ENCODE measurements at places on chromosomes 1 and 21.
A peak's percentile ranks its signal among the peaks of the same experiment; 100 is the strongest.

GRCh38 chr21:44379991-44380865 lies 26.8 kb downstream of the TRPM2 start:
- no peak for DNase-seq

- DNase-seq: no peak
These were observed 3.1 kb upstream of the LMOD1 start for GRCh38 chr1:201949491-201949890.

DNA sequence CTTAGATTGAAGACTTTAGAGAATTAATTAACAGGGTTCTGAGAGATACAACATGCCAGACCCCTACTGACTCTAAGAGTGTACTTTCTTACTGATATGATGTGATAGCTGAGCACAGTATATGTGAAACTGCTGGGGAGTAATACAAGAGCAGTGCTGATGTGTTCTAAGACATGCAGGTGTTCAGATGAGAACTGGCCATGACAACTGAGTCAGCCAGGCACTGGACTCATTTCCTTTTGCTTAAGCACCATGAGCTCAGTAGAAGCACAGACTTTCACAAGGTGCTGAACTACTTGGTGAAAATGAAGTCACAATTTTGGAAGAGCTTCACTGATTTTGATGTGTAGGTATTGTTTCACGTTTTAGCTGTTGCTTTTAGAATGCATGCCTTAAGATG lies 15.9 kb upstream of the POGZ start:
- no peak for DNase-seq

DNA sequence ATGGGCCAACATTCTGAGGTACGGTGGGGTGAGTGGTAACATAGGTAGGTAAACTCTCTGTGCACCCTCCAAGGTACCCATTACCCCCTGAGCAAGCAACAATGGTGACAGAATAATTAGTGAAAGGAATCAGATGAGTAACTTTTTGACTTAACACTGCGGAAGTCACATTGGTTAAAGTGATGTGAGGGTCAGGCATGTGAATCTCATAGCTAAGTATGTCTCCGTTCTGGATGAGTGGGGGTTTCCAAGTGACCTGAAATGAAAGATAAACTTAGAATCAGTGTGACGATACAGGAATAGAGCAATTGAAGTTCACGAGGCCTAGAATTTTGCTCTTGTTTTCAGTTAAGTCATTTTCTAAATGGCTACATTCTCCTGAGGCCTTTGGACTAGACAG lies 311.7 kb downstream of the KCTD3 start:
- DNase-seq: no peak

DNA sequence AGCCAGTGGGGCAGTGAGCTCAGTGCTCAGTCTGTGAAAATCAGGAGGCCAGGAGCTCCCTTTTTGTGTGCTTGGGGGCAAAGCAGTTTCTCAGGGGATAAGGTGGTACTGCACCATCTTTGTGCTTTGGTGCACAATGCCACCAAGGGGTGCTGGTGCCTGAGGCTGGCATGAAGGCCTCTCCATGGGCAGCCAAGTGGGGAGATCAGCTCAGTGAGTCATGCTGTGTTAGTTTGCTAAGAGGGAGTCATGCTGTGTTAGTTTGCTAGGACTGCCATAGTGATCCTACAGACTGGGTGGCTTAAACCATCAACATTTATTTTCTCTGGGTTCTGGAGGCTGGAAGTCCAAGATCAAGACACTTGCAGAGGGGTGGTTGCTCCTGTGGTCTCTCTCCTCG lies 428.1 kb downstream of the PRDM2 start:
- DNase-seq: no peak

DNA sequence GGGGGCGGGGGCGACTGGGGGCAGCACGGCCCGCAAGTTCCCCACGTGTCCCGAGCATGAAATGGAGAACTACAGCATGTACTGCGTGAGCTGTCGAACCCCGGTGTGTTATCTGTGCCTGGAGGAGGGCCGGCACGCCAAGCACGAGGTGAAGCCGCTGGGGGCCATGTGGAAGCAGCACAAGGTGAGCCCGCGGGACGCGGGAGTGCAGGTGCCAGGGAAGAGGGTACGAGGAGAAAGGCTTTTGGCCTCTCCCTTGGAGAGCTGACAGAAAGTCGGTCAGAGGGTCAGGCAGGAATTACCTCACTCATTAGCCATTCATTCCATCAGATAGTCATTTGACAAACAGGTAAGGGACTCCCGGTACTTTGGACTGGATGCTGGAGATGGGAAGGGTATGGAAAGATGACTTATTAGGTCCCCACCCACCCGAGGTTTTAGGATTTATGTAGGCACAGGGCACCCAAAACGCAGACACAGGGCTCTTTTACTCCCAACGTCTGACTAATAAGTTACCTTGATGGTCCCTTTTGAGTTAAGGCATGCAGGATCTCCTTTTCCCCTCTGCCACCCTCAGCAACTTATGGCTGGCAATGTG lies 2.1 kb downstream of the TRIM67 start:
- DNase-seq: no peak

DNA sequence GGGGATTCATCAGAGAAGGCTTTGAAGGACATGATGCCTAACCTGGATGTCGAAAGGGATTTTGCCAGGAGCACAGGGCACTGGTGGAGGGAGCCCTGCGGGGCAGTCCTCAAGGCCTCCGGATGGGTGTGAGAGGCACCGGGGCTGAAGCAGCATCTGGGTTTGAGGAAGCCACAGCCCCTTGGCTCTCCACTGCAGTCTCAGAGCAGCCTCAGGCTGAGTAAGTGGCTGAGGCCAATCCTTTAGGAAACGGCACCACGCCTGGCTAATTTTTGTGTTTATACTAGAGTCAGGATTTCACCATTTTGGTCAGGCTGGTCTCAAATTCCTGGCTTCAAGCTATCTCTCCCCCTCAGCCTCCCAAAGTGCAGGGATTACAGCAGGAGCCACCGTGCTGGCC lies 12.0 kb downstream of the ERVH48-1 start:
- no peak for DNase-seq

DNA sequence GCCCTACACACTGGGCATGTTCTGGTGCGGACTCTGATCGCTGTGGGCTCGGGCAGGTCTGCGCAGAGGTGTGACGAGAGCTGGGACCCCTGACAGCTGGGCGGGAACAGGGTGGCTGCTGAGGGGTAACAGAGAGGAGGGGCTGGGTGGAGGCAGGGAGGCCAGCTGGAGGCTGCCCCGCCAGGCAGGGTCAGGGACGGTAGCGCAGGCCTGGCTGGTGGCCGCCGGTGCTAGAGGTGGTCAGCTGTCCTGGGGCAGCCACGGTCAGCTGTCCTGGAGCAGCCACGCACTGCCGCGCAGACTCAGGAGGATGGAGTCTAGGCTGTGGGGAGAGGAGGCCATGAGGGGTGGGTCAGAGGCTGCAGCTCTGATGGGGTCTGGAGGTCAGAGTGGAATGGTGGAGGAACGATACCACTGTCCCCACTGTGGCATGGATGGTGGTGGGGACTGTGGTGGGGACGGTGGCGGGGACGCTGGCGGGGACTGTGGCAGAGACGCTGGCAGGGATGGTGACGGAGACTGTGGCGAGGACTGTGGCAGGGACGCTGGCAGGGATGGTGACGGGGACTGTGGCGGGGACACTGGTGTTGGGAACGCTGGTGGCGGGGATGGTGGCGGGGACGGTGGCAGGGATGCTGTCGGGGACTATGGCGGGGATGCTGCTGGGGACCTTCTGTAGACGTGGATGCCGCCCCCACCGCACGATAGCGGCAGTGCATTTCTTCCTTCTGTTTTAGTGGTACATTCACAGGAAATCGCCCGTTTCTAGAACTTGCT lies 21.3 kb upstream of the LRRC3 start:
- DNase-seq: no peak

GRCh38 chr1:228463559-228464455 lies 23.4 kb upstream of the RNF187 start:
- peak; percentile 25 for DNase-seq

DNA sequence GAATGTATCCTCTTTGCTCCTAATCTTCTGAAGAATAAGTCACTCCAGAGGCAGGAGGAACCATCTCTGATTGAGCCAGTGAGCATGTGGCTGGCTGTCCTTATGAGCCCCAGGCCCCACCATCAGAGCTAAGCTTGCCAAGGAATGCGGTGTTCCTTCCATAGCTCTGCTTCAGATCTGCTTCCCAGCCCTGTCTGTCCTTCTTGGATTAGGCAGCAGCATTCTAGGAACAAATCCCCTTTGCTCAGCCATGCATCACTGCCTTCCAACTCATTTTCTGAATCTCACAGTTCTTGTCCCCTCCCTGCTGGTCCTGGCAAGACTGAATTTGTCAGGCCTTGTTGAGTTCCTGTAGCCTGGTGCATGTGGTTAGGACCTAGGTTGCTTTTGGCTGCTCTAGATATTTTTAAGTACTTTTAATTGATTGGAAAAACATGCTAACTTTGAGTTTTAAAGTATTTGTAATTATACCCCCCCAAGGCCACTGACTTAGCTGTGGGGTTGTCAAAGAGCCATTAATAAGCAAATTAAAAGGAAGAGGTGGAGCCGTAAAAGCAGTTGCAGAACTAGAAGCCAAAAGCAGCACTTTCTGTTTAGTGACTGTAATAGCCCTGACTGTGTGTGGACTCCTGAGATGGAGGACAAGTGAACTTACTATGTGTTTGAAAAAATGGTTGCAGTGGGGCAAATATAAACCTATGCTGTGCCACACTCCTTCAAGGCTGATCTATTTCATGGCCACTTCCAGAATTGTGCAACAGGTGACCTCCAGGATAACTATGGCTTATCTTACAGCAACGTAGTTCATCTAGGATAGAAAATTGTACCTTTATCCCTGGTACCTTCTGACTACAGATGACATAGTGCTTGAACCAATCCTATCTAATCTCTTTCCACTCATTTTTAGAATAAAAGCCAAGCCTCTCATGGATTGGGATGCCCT lies 61.3 kb upstream of the BACH1 start:
- DNase-seq: no peak

- no peak for DNase-seq
These were observed 20.2 kb upstream of the ZNF436 start for GRCh38 chr1:23389837-23390321.

DNA sequence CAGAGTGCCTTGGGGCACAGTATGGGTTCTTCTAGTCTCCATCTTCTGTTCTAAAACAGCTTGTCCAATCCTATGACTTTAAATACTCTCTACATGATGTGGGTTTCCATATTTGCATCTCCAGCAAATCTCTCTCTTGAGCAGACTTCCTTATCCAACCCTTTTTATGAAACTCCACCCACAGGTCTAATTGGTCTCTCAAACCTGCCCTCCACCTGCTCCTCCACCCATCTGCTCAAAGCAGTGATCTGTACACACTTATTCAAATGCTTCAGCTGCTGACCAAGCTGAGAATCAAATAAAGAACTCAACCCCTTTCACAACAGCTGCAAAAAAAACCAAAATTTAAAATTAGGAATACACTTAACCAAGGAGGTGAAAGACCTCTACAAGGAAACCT lies 11.5 kb downstream of the MCOLN2 start:
- peak; percentile 21 for DNase-seq

GRCh38 chr1:100510451-100510850 lies 27.5 kb upstream of the GPR88 start:
- DNase-seq: no peak

DNA sequence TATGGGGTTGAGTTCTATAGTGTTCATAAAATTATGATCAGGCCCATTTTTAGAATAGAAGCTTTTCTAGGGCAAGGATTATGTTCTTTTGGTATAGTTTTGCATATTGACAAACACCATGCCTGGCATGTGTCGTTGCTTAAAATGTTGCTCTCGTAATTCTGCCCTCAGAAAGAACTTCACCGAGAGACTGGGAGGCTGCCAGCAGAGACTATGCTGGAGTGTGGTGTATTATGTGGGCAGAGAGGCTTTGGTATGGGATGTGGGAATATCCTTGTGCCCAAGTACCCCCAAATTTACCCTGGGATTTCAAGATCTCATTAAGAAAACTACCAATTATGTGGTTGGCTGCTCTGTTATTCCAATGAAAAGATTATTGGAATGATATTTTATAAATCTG lies 27.9 kb downstream of the PGM1 start:
- DNase-seq: no peak

GRCh38 chr1:34653110-34653509 lies 101.7 kb upstream of the GJB5 start:
- no peak for DNase-seq

DNA sequence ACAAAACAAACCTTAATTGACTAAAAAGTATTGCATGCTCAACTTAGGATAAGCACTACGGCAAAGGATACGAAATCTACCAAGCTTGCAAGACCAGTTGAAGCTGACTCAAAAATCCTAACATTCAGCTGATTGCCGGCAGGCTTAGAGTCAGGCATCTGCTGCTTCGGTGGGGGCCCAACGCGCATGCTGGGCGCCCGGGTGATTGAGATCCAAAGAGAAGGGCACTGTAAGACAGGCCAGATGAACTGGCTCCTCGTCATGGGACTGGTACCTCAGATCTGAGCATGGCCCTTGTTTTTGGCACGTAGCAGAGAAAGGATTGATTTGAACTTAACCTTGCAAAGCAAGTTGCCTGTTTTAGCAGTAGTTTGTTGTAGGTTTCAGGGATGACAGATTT lies 86.6 kb downstream of the PRDM2 start:
- DNase-seq: no peak

GRCh38 chr1:24641646-24642151 lies 1.4 kb upstream of the SRRM1 start:
- no peak for DNase-seq

DNA sequence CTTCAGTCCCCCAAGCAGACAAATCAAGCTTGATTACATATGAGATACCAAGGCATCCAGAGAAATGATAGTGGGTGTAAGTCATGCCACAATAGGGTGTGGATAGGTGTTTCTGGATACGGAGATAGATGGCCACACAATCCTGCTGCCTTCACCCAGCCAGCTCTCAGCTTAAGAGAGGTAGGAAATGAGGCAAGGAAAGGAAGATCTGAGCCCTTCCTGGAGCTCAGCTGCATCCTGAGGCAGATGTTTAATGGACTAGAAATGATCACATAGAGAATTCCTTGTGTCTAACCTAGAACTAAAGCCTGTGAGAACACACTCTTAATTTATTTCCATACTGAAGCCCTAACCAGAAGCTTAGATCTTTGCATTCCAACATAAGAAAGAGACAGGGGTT lies 210.3 kb downstream of the ST6GALNAC3 start:
- no peak for DNase-seq

DNA sequence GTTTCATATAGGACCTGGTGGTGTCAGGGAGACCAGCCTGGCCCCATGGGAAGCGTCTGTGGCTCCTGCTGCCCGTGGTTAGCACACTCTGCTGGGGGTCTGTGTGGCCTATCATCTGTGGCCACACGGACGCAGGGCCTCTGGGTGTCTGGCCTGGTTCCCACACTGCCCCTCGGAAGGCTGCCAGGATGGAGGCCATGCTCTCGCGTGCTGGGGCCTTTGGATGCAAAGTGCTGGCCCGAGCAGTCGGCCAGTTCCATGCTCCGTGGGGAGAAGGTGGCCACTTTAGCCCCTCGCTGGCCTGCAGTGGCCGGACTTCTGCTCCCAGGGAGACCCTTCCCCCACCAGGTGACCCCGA lies 20.8 kb upstream of the LRRC3 start:
- no peak for DNase-seq

Measured in NCI-H510A (cell line).